Stimulated activated naive CD8-positive, alpha-beta T cell treated with anti-CD3 and anti-CD28 coated beads, Interleukin-15, Interleukin-2, amounts not matched to agents 100 U/mL and 50 U/mL, for 24 hours (primary cell): ENCODE measurements at places on chromosomes 16 and 17.

- peak; percentile 86 for DNase-seq
These were observed at the start of gene MCRIP2 for GRCh38 chr16:641326-642188. Gene MCRIP2 (plus strand): TSS chr16:641828. CDS start chr16:641992, 164 bp downstream.

DNA sequence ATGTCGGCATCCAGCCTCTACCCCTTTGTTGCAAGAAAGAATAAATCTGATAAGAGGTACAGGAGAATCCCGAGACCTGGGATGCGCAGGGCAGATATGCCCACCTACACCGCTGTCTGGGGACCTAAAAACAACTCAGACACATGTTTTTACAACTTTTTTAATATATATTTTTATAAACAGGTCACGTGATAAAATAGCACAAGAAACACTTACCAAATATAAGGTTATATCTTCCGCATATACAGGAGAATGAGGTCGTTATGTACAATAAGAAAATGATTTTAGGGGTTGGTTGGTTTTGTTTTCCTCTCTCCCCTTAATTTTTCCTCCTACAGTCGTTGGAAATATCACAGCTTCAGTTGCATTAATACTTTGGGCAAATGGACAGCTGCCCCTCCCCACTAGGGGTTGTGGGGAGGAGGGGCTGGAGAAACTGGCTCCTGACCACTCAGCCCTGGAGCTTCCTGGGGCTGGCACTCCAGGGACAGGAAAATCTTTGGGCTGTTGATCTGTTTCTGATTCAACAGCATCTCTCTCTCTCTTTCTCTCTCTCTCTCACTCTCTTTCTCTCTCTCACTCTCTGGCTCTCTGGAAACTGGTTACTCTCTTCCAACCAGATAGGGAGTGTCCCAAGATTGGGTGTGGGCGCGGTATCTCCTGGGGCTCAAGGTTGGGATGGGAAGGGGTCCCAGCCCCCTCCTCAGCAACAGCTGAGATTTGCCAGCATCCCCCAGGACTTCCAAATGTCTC, 2.3 kb upstream of the WDR24 start:
- DNase-seq = no peak

GRCh38 chr17:9240659-9241370, 219.5 kb downstream of the NTN1 start:
- DNase-seq = no peak

DNA sequence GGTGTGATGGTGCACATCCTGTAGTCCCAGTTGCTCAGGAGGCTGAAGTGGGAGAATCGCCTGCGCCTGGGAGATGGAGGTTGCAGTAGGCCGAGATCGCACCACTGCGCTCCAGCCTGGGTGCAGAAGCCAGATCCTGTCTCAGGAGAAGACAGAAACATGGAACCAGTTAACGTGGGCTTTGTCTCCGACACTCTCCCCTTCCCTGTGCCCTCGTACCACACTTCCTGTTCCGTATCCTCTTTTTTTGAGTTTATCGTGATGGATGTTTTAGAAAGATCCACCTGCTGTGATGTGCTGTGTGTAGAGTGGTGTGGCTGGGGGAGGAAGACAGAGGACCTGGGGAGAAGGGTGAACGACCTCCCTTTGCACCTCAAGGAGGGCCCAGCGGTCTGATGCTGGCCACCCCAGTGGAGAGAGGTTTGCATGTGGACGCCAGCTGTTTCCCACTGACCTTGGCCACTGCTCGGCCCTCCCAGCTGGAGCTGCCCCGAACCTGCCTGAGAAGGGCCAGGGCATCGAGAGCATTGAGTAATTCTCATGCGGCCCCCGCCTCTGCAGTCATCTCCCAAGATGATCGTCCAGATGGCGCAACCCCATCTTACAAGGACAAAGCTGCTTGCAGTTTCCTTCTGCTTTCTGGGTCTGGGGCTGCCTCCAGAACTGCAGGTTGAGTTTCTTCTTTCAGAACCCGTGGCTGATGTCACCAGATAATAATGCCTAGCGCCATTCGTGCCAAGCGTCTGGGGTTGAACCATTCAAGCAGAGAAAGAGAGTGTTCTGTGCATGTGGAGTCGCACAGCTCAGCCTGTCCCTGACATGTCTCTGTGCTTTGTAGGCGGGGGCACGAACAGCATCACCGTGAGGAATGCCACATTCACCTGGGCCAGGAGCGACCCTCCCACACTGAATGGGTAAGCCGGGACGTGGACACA, 126.3 kb downstream of the ABCC1 start:
- DNase-seq = no peak

DNA sequence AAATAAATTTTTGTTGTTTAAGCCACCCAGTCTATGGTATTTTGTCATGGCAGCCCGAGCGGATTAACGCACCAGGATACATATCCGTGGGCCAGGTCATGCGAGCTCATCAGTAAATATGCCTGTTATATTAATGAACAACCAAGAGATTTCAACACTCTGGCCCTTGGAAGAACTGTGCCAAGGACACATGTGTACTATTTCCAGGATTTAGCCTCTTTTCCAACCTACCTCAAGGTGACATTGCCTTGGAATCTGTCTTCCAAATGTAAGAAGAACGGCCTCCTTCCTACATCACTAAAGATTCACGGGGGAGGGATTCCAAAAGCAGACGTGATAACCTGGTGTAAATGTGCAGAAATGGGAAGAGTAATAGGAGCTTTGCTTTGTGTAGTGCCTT, 72.8 kb upstream of the DYNLRB2 start:
- DNase-seq = no peak

DNA sequence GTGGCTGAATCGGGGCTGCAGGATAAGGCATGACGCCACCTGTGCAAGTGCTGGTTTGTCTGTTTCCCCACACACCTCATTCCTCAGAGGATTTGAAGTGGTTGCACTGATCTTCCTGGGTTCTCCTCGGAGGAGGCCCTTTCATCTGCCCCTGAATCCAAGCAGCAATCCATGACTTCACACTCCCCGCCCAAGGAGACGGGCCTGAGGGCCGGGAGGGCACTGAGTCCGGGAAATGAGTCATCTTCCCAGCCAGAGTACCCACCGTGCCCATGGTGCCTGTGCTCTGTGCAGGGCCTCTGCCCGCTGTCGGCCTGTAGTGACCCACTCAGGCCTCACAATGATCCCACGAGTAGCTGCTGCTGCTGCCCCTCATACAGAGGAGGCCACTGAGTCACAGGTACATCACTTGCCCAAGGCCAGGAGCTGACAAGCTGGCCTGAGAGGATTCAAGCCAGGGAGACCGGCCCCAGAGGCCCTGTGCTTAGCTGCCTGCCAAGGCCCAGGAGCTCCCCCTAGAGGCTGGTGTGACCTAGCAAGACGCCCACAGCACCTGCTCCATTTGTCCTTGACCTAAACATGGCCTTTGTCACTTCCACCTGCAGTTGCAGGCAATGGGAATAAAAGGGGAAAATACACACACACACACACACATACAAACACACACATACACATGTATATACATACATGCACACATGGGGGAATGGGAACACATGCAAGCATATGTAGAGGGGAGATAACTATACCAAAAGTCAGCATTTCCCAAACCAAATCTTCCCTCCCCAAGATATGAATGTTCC, 240.0 kb downstream of the C16orf95 start:
- DNase-seq = peak; percentile 68

DNA sequence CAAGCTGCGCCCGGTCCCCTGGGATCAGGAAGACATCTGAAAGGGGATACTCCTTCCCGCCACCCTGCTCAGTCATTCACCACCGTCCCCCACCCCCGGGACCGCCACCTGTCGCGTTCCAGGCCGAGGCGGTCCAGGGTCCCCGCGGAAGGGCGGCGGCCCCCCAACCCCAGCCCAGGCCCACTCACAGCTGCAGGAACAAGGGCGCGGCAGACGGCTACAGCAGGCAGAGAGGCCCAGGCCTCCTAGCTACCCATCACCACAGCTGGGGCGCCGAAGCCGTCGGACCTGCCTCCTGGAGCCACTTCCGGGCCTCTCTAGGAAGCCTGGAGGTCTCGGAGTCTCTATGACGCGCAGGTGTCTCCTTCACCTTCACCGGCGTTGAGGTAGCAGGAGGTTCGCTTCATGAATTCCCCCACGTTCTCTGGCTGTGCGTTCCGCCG, at the start of gene SDR42E1:
Gene SDR42E1 (minus strand): TSS at position 272 of the 443 bp plus-strand sequence. CDS start 10,612 bp downstream, outside the sequence.
- peak; percentile 45 for DNase-seq

DNA sequence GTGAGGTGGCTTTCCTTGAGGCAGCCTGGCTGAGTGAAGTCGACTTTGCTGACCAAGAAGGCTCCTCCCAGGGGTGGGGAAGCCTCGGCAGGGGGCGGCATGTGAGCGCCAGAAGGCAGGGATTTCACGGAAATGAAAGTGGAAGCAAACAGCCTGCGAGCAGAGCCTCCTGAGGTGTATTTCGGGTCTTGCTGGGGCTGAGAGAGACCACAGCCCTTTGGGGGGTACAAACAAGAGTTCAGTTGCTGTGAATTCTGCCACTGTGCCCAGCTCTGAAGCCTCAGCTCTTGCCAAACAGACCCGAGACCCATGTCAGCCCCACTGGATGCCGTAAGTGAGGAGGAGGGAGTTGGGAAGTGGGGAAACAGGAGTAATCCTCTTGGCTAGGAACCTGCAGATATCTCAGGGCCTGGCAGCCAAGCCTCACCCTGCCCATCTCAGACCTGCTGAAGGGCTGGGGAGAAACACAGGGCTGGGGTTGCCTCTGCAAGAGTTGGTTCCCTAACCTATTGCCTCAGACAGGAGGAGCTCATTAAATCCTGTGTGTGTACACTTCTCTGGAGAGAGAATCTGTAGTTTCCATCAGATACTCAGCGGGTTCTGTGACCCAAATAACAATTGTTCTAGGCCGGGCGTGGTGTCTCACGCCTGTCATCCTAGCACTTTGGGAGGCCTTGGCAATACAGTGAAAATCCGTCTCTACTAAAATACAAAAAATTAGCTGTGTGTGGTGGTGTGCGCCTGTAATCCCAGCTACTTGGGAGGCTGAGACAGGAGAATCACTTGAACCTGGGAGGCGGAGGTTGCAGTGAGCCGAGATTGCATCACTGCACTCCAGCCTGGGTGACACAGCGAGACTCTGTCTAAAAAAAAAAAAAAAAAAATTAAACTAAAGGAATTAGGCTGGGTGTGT, at the start of gene IFI35:
Gene IFI35 (plus strand): TSS at position 146 of the 913 bp plus-strand sequence. CDS start 164 bp downstream, at position 310.
- peak; percentile 88 for DNase-seq

- peak; percentile 64 for DNase-seq
These were observed 50.5 kb downstream of the IKZF3 start for GRCh38 chr17:39813631-39814030.

DNA sequence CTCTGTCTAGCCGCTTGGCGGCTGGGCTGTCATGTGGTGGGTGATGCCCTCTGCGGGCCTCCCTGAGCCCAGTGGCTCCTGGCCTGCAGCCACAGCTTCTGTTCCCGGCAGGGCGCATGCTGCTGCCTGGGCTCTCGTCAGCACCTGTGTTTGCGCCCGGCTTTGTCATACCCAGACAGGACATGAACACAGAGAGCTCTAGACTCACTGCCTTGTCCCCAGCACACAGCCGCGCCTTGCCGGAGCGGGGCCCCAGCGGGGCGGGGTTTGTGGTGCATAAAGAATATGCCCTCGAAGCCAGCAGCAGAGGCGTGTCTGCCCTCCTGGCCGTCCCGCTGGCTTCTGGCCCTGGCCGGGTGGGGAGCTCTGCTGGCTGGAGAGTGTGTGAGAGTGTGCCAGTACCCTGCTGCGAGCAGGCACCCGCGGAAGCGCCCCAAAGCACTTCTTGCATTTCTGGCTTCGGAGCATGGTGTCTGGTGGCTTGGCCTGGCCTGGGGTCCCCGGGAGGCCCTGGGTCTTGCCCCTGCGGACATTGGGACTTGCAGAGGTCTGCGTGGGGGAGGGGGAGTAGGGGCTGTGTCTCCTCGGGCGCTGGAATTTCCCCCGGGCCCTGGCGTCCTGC, 14.4 kb downstream of the ASPSCR1 start:
- DNase-seq = no peak

DNA sequence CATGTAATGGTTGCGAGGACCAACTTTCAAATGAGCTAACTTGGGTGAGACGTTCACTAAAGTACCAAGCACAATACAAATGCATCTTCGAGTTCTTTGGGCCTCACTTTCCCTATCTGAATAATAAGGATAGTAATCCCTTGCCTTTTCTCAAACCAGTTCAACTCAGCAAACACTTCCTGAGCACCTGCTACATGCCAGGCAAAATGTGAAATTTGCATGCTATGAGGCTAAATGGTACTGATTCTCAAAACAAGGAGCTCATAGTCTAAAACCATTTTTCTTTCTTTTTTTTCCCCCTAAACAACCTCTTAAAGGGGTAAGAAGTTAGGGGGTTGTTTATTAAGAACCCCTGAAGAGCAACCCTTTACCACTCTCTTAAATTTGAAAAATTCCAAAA, 101.4 kb upstream of the HLF start:
- no peak for DNase-seq

GRCh38 chr16:80041410-80041809, 440.9 kb upstream of the MAF start:
- DNase-seq = no peak

DNA sequence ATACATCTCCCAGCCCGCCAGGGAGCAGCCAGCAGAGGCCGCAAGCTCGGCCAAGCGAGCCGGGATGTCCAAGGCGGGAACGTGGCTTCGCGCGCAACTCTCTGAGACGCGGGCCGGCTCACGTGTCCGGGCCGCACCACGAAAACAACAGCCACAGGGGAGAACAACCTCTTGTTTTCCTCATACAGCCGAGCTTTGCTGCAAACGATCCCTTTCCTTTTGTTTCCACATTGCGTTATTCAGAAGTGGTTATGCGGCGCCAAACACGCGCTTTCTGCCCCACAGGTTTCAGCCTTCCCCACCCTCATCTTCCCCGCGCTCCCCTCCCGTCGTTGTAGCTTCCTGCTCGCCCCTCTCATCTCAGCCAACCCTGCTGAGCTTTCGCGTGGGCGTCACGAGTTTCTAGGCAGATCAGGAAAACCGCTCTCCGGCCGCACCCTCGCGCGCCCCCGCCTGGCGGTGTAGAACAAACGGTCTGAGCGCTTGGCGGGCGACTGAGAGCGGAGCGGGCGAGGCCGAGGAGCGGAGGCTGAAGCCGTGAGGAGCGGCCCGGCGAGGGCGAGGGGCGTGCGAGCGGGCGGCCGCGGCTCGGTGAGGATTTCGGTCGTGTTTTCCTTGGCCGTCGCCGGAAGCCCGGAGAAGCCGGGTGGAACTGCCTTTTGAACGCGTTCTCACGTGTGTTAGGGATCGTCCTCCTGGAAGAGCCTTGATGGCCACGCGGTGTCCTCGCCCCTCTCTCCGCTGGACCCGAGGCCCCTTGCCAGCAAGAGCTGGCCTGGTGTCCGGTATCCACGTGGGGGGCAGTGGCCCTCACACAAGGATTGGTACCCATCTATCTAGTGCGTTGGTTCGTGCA, 6.6 kb upstream of the SMARCD2 start:
- peak; percentile 98 for DNase-seq

- DNase-seq = peak; percentile 75
These were observed 372.7 kb downstream of the SLC39A11 start for GRCh38 chr17:72719578-72720493.
